ENCODE measurements at places on chromosomes 7 and 10. TPM values are rescaled to one million over a fixed set of nuclear protein-coding genes. Genes with fewer than 3 reads are reported as not detected.
A peak's percentile ranks its signal among the peaks of the same experiment; 100 is the strongest.

The VIM gene
- total RNA-seq: 940 TPM

The HECW1 gene
- total RNA-seq: 11.0 TPM

The ELOVL3 gene
- not detected for total RNA-seq

The SPDYE1 gene
- total RNA-seq: 0.31 TPM

The RBM17 gene
- 58.4 TPM for total RNA-seq

GRCh38 chr7:18125476-18125875 is 97.8 kb upstream of the PRPS1L1 start:
- no peak for ATAC-seq

GRCh38 chr10:112507046-112507445 is 60.0 kb downstream of the VTI1A start:
- no peak for ATAC-seq

DNA sequence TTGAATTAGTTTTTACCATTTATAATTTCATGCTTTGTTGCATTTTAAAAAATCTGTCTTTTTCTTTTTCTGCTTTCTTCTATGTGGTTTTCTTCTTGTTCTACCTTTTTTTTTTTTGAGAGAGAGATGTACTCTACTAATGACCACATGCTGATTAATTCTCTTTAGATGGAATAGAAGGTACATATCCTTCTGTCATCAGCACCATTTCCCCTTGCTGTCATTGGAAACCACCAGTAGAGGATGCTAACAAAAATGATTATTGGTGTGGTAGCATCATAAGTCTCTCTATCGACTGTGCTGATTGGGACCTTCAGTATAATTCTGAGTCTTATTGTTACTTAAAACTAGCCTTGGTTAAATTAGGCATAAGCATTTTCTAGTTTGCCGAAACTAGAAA is 3.6 kb downstream of the ZEB1 start:
- no peak for ATAC-seq

- no peak for ATAC-seq
Observed at GRCh38 chr7:150942001-150942590, 36.0 kb downstream of the KCNH2 start.

GRCh38 chr10:7444551-7445121 is 33.8 kb upstream of the SFMBT2 start:
- ATAC-seq: no peak

- ATAC-seq: no peak
Observed at GRCh38 chr10:113002449-113002777, 52.4 kb downstream of the TCF7L2 start.

DNA sequence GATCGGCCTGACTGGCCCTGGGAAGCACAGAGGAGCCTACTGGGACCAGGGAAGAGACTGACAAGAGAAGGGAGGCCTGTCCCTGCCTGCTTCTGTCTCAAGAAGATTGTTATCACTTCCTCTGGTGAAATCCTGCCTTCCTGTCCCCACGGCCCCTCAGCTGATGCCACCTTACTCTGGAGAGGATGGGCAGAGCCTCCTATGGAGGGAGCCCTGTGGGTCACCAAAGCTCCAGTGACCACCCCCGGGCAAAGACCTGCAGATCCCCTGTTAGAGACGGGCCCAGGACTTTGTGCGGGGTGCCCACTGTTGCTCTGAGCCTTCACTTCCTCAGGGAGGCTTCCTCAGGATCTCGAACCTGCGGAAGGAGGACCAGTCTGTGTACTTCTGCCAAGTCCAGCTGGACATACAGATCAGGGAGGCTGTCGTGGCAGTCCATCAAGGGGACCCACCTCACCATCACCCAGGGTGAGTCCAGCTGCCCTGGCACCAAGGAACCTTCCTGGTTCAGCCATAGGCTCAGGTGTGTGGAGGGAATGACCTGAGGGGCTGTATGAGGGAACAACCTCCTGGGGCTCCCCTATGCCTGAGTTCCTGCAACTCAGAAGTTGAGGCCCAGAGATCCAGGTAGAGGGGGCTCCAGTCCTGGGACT is 1.4 kb upstream of the PILRB start:
- ATAC-seq: no peak

DNA sequence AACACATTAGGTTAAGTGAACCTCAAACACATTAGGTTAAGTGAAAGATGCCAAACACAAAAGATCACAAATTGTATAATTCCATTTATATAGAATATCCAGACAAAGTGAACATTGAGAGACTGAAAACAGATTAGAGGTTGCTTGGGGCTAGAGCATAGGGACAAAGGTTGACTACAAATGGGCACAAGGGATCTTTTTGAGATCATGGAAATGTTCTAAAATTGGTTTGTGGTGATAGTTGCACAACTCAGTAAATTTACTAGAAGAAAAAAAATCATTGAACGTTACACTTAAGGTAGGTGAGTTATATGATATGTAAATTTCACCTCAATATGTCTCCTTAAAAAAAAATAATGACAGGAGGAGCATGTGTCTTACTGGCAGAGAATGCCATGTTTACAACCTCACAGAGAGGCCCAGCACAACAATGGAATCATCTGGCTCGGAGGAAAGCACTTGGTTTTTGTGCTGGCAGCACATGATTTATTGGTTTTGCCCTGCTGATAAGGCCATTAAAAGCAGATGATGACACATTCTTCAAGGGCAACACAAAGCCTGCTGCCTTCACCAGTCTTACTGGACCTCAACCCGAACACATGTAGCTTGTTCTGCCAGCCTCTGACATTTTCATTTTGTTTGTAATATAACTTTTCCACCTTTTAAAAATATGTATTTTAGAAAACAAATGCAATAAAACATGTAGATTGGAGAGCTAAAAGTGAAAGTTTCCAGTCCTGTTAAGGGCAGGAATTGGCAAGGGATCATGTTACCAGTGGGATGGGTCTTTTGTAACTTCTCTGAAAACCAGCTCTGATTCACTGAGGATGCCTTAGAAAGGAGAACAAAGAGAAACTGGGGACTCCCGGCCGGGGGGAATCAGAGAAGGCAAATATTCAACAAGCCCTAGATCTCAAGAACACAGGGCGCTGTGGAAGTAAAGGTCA is 11.9 kb upstream of the LMOD2 start:
- ATAC-seq: peak; percentile 88

Measured in motor neuron (in vitro differentiated cells).